Kidney capillary endothelial cell (primary cell): ENCODE measurements at places on chromosomes 16 and 17.
A peak's percentile ranks its signal among the peaks of the same experiment; 100 is the strongest.

- DNase-seq = peak; percentile 0
Measured at GRCh38 chr16:6016530-6017184, 919.1 kb upstream of the EEF2KMT start.

- DNase-seq = peak; percentile 59
Measured at GRCh38 chr17:8360260-8360659, 16.2 kb downstream of the KRABD2 start.

DNA sequence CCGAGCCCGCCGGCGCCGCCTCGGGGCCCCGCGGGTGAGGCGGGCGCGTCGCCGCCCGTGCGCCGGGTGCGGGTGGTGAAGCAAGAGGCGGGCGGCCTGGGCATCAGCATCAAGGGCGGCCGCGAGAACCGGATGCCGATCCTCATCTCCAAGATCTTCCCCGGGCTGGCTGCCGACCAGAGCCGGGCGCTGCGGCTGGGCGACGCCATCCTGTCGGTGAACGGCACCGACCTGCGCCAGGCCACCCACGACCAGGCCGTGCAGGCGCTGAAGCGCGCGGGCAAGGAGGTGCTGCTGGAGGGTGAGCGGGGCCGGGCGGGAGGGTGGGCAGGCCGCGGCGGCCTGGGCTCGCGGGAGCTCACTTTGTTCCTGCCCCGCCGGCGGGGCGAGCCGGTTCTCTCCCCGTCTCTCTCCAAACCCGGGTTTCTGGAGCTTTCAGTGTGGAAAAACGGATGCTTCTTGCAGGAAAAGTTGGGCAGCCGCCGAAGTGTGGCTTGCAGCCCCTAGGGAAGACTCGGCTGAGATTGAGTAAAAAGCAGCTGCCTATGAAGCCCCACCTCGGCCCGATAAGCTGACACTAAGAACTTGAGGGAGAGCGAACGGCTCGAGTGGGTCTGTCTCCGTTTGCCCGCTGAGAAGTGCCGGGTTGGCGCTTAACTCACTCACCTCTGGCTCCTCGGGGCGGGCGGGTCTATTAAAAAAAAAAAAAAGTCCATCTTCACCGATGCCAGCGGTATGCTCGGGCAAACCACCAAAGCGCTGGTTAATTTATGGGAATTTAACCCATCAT is 677 bp downstream of the SNTB2 start:
- peak; percentile 32 for DNase-seq

DNA sequence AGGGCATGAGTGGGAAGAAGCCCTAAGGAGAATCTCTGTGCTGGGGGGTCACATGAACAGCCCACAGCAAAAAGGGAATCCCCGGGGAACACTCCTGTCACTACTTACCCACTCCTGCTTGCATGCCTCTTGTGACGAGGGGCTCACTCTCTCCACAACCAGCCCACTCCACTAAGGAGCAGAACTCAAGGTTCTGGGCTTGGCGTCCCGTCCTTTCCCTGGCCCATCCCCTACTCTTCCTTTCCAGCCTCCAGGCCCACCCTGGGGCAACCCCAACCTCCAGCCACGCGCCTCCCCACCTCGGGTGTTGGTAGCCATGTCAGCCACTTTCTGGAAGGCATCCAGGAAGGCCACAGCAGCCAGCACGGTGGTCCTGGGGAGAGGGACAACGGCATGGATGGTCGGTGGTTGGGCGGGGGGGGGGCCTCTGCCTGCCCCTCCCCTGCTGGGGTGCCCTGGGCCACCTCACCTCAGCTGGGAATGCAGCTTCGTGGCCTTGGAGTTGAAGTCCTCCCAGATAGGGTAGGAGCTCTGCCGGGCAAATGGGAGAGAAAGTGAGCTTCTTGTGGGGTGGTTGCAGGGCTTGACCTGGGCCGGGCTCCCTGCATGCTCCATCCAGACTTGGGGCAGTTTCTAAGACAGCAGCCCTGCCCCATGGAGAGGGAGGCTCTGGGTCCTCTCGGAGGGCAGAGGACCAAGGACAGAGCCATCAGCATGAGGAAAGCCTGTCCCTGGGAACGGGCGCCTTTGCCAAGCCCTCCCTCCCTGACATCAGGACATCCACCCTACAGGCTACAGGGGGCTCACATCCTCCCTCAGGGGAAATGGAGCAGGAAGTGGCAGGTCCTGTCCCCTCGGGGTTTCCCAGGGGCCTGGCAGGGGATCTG is 5.1 kb downstream of the MTSS2 start:
- DNase-seq = no peak

DNA sequence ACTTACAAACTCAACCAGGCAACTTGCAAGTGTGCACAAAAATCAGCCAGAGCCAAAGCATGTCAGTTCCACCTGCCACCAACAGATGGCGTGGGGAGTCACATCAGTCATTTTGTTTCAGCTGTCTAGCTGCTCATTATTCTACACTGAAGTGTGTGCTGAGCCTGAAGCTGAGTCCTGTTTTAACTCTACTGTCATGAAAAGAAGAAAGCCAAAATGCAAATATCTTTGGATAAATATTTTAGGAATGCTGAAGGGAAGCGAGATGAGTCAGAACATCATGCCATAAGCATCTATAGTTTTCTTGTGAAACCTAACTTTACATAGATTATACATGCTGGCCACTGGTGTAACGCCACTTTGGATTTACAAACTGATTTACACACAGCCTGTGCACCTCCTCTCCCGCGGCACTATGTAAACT is 172.6 kb downstream of the CDK5R1 start:
- DNase-seq = peak; percentile 52

DNA sequence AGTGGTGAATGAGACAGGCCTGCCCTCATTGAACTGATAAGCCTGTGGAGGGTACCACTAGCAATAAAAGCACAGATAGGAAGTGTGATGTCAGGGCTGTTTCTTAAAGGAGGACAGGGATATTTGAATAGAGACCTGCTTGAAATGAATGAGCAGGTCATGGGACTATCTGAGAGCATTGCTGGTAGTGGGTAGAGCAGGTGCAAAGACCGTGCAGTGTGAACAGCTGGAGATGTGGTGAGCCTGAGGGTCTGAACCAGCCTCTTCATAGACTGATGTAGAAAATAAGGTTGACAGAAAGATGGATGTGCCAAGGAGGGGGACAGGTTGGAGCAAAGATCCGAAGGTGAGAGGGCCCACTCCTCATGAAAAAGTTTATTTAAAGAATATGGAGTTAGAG is 2.4 kb downstream of the NUP93 start:
- DNase-seq = no peak

GRCh38 chr17:77613627-77614026 is 344.9 kb upstream of the TNRC6C start:
- DNase-seq = no peak

DNA sequence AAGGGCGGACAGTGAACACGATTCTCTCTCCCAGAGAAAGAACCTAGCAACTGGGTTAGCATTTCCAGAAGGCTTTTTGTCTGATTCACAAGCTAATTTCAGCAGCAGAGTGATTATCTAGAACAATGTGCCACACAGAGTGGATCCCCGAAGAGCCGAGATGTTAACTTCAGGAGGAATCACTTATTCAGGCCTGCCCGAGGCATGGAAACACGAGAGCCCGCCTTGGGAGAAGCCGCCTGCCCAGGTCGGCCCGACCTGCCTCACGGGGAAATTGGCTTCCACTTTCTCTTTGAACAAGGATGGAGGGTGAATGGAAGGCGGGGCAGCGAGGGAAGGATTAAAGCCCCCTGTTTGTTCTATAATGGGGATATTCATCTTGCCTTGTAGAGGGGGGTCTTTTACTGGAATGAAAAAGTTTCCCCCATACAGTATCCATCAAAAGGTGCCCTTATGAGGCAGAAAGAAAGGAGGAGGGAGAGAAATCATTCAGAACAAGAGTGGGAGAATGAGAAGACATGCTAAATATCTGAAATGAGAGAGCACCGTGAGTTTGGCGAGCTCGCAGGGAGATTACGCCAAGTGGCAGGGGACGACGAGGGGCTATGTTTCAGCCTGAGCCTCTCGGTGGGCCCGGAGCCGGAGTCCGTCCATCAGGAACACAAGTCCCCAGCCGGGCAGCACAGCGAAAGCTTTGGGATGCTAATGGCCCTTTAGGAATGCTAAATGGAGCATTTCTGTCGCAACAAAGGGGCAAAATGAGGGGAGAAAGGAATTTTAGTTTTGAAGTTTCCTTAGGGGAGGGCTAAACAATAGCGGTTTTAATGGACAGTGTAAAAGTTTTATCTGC is 33.0 kb downstream of the NTN1 start:
- no peak for DNase-seq

DNA sequence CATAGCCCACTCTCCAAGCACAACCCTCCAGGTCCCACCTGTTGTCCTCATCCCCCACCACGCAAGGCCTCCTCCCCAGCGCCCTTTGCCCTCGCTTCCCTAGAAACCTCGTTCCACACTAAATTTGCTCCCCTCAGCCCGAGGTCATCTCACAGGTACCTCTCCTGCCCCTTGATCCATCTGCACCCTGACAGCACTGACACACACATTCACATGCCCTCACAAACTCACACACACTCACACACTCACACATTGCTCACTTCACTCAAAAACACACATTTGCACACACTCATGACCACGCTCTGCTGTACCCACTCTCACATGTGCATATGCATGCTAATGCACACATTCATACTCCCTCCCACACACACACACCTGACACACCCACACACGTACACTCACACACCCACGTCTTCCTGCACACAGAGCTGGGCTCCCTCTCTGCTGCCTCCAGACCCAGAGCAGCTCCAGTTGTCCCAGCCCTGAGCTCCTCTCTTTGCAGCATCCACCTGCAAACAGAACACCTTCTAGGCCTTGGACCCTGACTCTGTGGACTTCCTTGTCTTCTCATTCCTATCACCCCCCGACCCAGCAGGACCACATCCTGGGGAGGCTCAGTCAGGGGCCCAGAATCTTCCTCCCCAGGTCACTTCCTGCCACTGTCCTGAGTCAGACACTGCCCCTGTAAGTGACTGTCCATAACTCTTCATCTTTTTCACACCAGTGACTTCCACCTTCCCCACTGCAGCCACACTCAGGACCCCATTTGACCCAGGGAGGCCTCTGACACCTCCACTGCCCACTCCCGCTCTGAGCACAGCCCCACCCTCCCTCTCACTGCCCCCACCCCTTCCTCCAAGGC is 4.9 kb downstream of the ASGR2 start:
- DNase-seq = no peak

- DNase-seq = peak; percentile 63
Measured at GRCh38 chr16:10737068-10737625, 6.5 kb upstream of the NUBP1 start.

GRCh38 chr17:49694847-49695697 is 12.7 kb downstream of the SLC35B1 start:
- no peak for DNase-seq

- DNase-seq = no peak
Measured at GRCh38 chr16:9741776-9742175, 440.5 kb downstream of the GRIN2A start.

DNA sequence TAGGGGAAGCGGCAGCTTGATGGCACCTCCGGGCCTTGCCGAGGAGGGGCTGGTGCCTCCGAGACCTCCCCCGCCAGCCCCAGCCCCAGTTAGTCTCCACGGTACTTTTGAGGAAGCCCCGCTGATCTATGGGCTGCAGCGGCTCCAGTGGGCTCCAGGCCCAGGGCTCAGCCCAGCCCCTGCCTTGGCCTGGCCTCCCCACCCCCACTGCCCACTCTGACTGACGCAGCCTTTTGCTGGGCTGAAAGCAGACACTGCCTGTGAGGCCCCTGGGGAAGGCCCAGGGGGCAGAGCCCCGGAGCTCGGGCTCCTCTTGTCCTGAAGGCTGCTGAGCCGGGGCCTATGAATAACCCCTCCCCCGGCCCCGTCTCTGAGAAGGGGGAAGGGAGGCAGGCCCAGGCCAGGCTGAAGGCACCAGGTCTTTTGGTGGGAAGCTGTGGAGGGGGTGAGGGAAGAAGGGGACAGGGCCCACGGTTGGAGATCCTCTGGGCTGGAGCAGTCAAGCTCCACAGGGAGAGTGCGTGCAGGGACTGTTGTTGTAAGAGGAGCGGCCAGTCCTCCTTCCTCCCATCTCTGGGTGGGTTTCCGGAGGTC is 7.5 kb upstream of the SMTNL2 start:
- no peak for DNase-seq

DNA sequence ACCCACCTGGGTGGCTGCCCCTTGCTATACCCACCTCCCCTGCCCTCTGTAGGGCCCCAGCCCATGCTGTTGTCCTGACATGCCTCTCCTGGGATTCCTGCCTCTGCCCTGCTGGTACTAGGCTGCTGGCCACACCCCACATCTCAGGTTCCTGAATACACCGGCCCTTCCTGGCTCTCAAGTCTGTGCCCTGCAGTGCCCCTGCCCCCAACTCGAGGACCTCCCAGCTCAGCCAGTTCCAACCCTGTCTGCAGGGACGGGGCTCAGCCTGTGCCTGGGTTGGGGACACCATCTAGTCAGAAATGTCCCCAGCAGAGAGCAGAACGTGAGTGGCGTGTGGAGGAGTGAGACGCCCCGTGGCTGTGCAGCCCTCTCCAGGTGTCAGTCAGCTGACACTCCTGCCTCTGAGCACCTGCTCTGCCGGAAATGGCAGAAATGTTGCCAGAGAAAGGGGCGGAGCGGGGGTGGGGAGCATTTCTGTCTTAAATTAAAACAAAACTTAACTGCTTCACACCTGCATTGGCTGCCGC is 28.7 kb downstream of the ACSF3 start:
- no peak for DNase-seq

GRCh38 chr17:22128723-22129122 is 436.4 kb downstream of the KCNJ18 start:
- DNase-seq = no peak

- no peak for DNase-seq
Measured at GRCh38 chr17:62882878-62883277, 74.8 kb upstream of the MARCHF10 start.

- no peak for DNase-seq
Measured at GRCh38 chr17:49442041-49442440, 27.4 kb upstream of the PHB1 start.

- DNase-seq = no peak
Measured at GRCh38 chr17:70120425-70120824, 45.4 kb downstream of the KCNJ16 start.

DNA sequence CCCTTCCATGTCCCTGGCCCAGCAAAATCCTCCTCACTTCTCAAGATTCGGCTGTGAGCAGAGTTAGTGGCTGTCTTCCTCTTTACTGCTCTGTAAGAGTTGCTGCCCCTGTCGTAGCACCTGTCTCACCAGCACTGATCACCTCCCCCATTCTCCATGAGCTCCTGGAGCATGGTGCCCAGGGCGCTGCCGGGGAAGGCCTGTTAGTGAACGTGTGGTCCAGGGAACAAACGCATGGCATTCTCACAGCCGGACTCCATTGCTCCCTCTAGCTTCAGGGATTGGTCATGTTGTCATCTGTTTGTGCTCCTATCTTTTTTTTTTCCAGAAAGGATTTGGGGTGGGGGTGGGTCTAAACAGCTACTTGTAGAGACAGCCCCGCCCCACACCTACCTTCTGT is 141.2 kb downstream of the CMIP start:
- no peak for DNase-seq

DNA sequence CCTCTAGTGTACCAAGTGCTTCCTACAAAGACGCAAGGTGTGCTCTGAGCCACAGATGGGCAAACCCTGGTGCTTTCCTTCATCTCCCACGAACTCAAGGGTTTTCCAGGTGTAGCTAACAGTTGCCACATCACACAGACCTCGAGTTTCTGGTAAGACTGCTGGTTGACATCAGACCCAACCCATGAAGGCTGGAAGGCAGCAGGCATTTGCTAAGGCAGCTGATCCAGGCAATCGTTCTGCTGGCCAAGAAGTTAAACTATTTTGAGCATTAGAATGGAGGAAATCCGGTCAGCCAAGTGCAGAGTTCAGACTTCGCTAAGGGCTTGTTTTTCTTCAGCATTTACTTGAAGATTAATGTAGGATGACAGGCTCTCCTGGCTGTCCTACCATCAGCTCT is 11.5 kb downstream of the HAS3 start:
- no peak for DNase-seq
